ENCODE measurements at places on chromosomes 7 and 10. TPM values are rescaled to one million over a fixed set of nuclear protein-coding genes. Genes with fewer than 3 reads are reported as not detected.

DNA sequence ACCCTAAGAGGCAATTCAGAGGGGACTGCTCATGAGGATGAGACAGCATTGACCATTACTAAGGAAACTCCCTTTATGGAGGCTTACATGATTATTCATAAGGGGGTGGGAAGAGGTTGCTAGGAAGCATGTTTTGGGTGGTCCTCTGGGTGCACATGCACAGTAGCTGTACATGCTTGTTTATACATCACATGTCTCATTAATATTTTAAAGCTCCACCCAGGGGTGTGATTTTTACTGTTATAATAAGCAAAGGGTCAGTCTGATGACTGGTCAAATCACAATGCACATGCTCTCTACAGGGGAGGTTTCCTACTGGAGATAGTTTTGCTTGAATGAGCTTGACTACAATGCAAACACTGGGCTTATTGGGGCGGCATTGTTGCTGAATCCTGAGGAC is 23.8 kb upstream of the PPP1R9A start:
- no peaks in the 10 kb centered on the region for H3K27me3 ChIP-seq
- H3K4me1 ChIP-seq, result no peaks in the 10 kb centered on the region
- H3K36me3 ChIP-seq, result no peaks in the 10 kb centered on the region
- DNase-seq, result no peak

GRCh38 chr10:87589645-87590051 is 70.0 kb upstream of the PAPSS2 start:
- no peak overlapping the region for H3K4me3 ChIP-seq
- DNase-seq, result no peak
- H3K27ac ChIP-seq, result no peak overlapping the region
- no peaks in the 10 kb centered on the region for H3K36me3 ChIP-seq
- peaks cover 4% of the 10 kb centered on the region for H3K4me1 ChIP-seq

DNA sequence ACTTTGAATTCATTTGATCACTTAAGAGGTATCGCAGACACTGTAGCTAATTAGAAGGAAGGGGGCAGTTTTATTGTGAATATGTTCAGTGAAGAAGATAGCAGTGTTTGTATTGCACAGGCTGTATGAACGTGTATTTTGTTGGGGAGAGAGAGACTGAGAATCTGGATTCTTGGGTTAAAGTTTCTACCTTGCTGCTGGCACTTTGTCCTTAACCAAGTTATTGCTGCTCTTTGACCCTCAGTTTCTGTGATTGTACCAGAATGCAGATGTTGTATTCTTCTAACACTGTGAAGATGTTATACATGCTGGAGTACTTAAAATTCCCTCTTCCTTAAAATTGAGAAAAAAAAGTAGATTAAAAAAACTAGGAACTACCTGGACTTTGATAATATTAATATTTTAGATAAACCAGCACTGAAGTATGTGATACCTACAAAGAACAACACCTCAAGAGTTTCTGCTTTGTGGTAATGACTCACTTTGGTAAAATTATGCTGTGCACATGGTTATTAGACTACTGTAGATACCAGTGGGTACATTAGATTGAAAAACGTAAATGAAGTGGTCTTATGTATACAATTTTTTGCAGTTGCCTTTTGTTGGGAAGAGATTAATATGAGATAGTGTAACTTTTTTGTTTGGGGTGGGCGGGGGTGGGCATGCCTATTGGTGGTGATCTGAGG is 321.3 kb downstream of the AUTS2 start:
- H3K27me3 ChIP-seq, result no peaks in the 10 kb centered on the region
- H3K36me3 ChIP-seq, result no peaks in the 10 kb centered on the region
- H3K4me1 ChIP-seq, result no peaks in the 10 kb centered on the region
- no peak for DNase-seq
- H3K27ac ChIP-seq, result no peak overlapping the region

GRCh38 chr7:32869716-32870115 is 21.8 kb downstream of the KBTBD2 start:
- H3K27me3 ChIP-seq, result no peaks in the 10 kb centered on the region
- H3K36me3 ChIP-seq, result peaks cover 17% of the 10 kb centered on the region
- no peak overlapping the region for H3K27ac ChIP-seq
- H3K4me3 ChIP-seq, result no peak overlapping the region

DNA sequence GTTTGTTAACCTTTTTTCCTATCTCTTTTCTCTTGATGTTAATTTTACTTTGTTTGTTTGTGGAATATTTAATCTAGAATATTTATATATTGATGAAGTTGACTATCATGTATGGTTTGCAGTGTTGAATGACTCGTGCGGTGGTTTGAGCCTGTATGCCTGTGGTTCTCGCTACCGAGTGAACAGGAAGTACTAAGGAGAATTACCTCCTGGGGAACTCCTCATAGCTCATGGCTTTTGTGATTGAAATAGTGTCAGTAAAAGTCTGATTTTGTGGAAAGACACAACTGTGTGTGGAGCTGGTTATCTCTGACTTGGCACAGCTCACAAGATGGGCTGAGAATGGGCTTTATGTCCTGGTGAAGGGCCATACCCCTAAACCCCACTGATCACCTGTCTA is 498.6 kb downstream of the GLRX3 start:
- H3K27me3 ChIP-seq, result no peaks in the 10 kb centered on the region
- H3K36me3 ChIP-seq, result no peaks in the 10 kb centered on the region
- DNase-seq, result no peak
- no peaks in the 10 kb centered on the region for H3K4me1 ChIP-seq

- DNase-seq, result no peak
- no peak overlapping the region for H3K4me3 ChIP-seq
- H3K36me3 ChIP-seq, result no peaks in the 10 kb centered on the region
- no peaks in the 10 kb centered on the region for H3K27me3 ChIP-seq
- H3K27ac ChIP-seq, result no peak overlapping the region
These were observed 168.4 kb downstream of the SORCS3 start for GRCh38 chr10:104809288-104810090.

DNA sequence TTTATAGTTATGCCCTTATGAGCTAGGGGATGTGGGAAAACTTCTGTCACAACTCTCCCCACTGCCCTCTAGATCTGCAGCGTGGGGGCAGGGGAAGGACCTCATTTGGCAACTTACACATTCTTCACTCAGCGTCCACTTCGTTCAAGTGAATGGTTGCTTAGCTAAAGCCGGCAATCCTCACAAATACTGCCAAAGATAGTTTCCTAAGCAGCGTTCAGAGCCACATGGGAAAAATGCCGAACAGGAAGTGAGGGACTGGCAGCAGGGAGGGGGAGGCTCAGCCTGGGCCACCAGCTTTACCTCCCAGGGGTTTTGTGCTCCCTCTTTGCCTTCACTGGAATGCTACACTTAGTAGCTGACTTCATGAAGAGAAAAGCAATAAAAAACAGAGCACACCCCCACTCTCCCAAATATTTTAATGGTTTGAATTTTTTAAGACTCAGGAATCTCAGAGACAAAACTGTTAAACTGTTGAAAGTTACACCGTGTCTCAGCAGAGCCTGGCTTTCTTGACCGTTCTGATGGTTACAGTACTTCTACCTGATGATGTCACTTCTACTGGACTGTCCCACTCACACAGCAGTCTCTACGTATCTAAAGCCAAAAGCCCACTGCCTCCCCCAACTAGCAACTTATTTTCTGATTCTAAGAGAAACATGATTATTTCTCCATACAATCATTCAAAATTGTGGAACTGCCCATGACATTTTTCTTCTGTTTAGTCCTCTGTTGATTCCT is 10.4 kb downstream of the GRM3 start:
- H3K27me3 ChIP-seq, result no peaks in the 10 kb centered on the region
- peak overlapping the region; percentile 22 for H3K4me3 ChIP-seq
- no peak for DNase-seq

GRCh38 chr7:76515999-76516443 is 5.7 kb downstream of the UPK3B start:
- no peak overlapping the region for H3K4me3 ChIP-seq
- peak; percentile 55 for DNase-seq
- H3K36me3 ChIP-seq, result no peaks in the 10 kb centered on the region
- H3K27me3 ChIP-seq, result no peaks in the 10 kb centered on the region
- peaks cover 8% of the 10 kb centered on the region for H3K4me1 ChIP-seq

- no peak overlapping the region for H3K27ac ChIP-seq
- no peak for DNase-seq
- H3K36me3 ChIP-seq, result no peaks in the 10 kb centered on the region
- H3K4me1 ChIP-seq, result peaks cover 23% of the 10 kb centered on the region
- H3K4me3 ChIP-seq, result no peak overlapping the region
- no peaks in the 10 kb centered on the region for H3K27me3 ChIP-seq
These were observed 292.4 kb upstream of the KLF14 start for GRCh38 chr7:131026297-131027000.

DNA sequence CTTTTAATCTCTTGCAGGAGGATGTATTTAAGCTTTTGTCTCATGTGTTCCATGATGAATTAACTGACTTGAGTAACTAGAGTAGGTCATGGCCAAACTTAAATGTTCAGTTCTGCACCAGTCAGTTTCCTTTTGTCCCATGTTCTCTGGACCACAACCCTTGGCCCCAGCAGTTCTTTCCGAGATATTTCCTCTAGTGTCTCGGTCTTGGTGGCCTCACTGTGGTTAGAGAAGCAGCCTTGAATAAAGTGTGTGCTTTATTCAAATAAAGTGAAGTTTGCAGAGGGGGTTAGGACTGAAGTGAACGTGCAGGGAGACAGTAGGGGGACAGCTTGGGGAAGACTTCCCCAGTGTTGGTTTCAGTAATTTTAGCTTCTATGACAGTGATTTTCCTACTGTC is 9.3 kb downstream of the ZNF212 start:
- no peak for DNase-seq
- peaks cover 39% of the 10 kb centered on the region for H3K36me3 ChIP-seq
- no peaks in the 10 kb centered on the region for H3K4me1 ChIP-seq
- H3K4me3 ChIP-seq, result no peak overlapping the region
- no peaks in the 10 kb centered on the region for H3K27me3 ChIP-seq

DNA sequence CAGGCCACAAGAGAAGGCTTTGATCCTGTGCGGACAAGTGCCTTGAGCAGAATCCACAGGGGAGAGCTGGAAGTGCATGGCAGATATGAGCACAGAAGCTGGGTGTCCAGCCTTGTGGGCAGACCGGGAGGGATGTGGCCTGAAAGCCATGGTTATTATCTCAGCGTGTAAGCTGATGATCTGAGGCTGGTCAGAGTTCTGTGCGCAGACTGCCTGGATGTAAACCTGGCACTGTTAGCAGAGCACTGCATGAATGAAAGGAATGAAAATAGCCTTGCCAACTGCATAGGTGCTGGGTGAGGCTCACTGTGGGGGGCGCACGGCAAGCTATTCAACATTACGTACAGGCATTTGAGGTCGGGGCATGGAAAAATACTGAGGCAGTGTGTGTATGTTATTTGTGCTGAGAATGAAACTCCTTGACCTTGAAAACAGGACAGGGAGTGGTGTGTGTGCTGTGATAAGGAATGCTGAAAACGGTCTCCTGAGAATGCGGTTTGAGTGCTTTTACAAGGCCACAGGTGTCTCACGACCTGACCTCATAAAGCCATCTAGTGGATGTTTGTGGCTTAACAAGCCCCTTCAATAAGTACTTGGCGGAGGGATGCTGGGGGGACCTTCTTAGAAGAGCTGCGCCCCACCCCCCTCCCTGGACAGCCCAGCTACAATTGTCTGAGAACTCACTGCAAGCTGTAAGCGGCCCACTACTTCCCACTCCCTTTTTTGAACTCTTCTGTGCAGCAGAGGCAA is 18.7 kb downstream of the AKR1C1 start:
- H3K4me1 ChIP-seq, result no peaks in the 10 kb centered on the region
- H3K27ac ChIP-seq, result peak overlapping the region; percentile 84
- H3K36me3 ChIP-seq, result peaks cover 3% of the 10 kb centered on the region
- peak; percentile 91 for DNase-seq

GRCh38 chr7:71238581-71239295 is 106.8 kb downstream of the GALNT17 start:
- DNase-seq, result no peak
- H3K27ac ChIP-seq, result no peak overlapping the region
- H3K4me1 ChIP-seq, result peaks cover 7% of the 10 kb centered on the region
- H3K36me3 ChIP-seq, result no peaks in the 10 kb centered on the region

GRCh38 chr10:119643306-119644204 is 7.6 kb upstream of the BAG3 start:
- no peaks in the 10 kb centered on the region for H3K27me3 ChIP-seq
- no peak for DNase-seq
- no peak overlapping the region for H3K4me3 ChIP-seq
- no peaks in the 10 kb centered on the region for H3K4me1 ChIP-seq
- H3K36me3 ChIP-seq, result no peaks in the 10 kb centered on the region
- no peak overlapping the region for H3K27ac ChIP-seq

DNA sequence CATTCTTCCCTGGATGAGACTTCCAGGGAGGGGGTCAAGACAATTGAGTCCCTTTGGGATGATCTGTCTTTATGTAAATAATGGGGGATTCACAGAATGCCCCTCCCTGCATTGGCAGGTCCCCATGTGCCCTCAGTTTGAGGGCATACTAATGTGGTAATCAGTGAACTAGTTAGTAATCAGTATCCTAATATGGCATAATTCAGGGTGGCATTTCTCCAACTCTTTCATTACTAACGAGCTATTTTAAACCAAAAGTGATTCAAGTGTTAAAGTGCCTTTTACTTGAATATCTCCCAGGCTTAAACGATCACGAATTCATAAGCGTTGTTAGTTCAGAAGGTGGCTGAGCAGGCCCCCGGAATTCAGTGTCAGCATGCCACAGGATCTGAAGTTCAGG is 1.6 kb upstream of the DNAJB6 start:
- no peaks in the 10 kb centered on the region for H3K36me3 ChIP-seq
- peaks cover 5% of the 10 kb centered on the region for H3K27me3 ChIP-seq
- H3K27ac ChIP-seq, result no peak overlapping the region
- peaks cover 24% of the 10 kb centered on the region for H3K4me1 ChIP-seq

DNA sequence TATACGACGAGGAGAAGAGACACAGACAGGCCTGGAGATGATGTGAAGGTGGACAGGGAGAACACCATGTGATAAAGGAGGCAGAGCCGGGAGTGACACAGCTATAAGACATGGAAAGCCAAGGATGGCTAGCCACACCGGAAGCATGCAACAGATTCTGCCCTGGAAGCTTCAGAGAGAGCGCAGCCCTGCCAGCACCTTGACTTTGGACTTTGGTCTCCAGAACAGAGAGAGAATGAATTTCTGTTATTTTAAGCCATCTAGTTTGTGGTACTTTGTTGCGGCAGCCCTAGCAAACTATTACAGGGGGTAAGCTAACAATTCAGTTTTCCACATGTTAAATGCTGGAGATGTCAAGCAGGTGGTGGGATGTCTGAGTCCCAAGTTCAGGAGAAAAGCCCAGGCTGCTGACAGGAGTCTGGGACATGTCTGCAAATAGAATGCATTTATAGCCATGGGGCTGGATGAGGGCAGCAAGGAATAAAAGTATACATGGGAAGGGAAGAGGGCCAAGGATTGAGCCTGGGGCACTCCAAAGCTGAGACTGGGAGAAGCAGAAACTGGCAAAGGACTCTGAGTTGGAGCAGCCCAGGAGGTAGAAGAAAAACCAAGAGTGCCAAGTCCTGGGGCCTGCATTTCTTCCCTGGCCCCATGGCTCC is 65.1 kb downstream of the ATXN7L1 start:
- no peak overlapping the region for H3K27ac ChIP-seq
- no peaks in the 10 kb centered on the region for H3K36me3 ChIP-seq
- no peaks in the 10 kb centered on the region for H3K27me3 ChIP-seq
- H3K4me1 ChIP-seq, result peaks cover 21% of the 10 kb centered on the region

Gene MCM7
- 54.5 TPM for polyA plus RNA-seq

Gene PIK3CG
- polyA plus RNA-seq, result 1.4 TPM

Gene ADAMTS14
- polyA plus RNA-seq, result 0.33 TPM

Gene DPCD
- polyA plus RNA-seq, result 27.3 TPM

Gene ALOX5
- 6.3 TPM for polyA plus RNA-seq

Gene OR2A1
- not detected for polyA plus RNA-seq

Data from stomach (tissue), 19 donors.